ENCODE measurements at places on chromosomes 2 and 18.

DNA sequence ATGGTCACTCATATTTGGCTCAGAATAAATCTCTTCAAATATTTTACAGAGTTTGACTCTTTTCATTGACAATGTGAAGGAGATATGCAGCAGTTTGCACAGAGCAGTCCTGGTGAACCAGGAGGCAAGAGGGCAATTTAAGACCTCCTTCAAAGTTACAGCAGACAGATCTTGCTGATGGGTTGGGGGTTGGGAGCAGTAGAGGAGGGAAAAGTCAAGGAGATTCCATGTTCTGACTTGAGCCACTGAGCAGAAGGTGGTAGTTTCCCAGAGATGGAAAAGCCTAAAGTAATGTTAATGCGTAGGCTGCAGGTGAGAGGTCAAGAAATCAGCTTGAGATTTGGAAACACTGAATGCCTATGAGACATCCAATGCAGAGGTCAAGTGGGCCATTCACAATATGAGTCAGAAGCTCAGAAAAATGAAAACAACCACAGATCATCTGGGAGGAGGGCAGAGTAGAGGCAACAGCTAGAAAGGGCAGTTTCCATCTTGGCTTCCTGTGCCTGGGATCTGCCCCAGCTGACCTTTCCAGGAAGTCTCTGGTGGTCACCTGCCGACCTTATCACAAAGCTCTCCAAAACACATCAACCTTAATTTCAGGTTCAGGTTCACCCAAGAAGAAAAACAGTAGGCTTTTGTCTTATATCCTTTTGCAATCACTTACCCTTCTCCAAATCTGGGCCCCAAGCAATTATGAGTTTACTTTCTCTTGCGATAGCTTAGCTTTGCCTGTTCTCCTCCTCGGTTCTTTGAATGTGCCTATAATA, 197.5 kb upstream of the ARL4C start:
- no peak for DNase-seq

GRCh38 chr18:79723036-79723435, 43.4 kb downstream of the CTDP1 start:
- DNase-seq = no peak

DNA sequence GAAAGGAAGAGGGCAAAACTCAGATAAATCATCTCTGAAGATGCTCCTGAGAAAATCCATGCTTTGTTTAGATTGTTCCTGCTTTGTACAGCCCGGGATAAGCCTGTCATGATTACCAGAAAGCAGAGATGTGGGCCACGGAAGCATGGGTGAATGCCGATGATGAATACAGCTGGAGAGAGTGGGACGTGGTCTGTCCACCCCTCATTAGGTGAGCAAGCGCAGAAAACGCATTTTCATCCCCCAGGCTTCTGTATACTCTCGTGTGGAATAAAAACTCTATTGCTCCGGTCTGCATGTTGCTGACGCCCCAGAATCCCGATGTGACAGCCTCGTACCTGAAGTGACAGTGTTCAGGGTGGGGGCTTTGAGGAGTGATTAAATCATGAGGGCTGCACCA, 52.0 kb upstream of the SALL3 start:
- DNase-seq = no peak

GRCh38 chr2:236171680-236172254, 3.6 kb upstream of the GBX2 start:
- DNase-seq = no peak

- DNase-seq = no peak
These were observed 109.7 kb downstream of the LPIN1 start for GRCh38 chr2:11856095-11856494.

DNA sequence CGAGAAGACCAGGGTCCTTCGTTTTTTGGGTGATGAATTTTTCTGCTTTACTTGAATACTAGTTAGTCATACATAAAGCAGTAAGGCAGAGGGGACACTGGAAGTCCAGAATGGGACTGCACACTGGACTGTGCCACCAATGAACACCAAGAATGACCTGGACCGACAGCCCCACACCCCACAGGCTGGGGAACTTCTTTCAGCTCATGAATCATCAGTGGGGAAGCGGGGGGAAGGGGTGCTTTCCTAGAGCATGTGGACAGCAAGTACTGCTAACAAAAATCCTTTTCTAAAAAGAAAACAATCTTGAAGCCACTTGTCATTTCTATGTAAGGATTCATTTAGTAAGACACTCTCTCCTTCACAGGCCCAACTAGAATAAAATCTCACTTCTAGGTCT, 86.0 kb downstream of the DTNB start:
- DNase-seq = no peak

DNA sequence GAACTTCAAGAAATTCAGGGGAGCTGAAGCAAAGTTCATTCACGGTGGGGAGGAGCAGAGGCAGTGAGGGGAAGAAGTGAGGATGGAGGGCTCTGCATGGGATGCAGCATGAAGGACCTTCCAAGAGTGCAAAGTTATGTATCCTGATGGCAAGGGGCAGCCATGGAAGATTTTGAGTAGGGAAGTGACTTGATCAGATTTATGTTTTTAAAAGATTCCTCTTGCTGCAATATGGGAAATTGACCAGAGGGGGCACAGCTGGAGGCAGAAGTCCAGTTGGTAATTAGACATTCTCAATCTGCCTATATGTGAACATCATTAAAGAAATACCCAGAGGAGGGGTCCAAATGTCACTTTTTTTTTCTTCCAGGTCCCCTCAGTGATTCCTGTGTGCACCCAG, 21.5 kb upstream of the ANXA4 start:
- no peak for DNase-seq

Data from stimulated activated CD4-positive, alpha-beta T cell treated with anti-CD3 and anti-CD28 coated beads, Interleukin-15, amount 100 ng/mL, for 1 hour (primary cell).